ENCODE measurements at places on chromosomes 13 and 19. TPM values are rescaled to one million over a fixed set of nuclear protein-coding genes. Genes with fewer than 3 reads are reported as not detected.

Gene TEAD2
- not detected for polyA plus RNA-seq

Gene EEF1AKMT1
- 16.2 TPM for polyA plus RNA-seq

Gene TNFRSF19
- not detected for polyA plus RNA-seq

Gene C19orf18
- not detected for polyA plus RNA-seq

- H3K36me3 ChIP-seq = no peaks in the 10 kb centered on the region
- peaks cover 59% of the 10 kb centered on the region for H3K4me1 ChIP-seq
- H3K27me3 ChIP-seq = no peaks in the 10 kb centered on the region
- peak; percentile 76 for DNase-seq
Observed at GRCh38 chr19:55638864-55639359, 1.9 kb upstream of the ZNF580 start.

DNA sequence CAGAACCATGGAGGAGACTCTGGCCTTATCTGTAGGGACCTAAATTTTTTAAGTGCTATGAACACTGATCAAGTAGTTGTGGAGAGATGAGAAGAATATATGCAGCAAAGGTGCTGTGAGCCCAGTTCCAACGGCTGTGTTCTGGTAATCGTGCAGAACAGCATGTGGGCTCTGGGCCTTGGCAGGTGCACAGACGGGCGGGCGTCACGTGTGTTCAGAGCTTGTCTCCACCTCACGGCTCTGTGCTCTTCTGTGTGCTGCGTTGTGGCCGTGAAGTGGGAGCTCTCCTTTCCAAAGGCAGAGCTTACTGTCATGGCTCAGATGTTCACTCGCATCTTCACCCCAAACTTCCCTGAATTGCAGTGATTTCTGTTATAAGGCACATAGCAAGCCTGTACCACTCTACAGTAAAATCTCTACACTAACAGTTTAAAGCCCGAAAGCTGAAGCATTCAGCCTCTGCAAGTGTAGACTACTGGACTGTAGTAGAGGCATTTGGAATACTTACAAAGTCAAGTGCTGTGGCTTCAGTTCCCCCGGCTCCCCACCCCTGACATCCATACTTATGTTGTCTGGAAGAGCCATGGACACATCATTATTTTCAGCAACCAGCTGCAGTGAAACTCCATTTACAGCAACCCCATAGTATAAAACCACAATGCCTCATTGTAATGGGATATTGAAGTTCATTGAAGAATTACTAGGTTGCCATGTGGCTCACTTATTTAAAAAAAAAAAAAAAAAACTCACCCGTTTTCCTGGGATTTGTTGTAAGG is 27.5 kb upstream of the TEX29 start:
- DNase-seq = no peak
- H3K4me1 ChIP-seq = peaks cover 23% of the 10 kb centered on the region
- no peak overlapping the region for H3K27ac ChIP-seq
- H3K4me3 ChIP-seq = no peak overlapping the region

DNA sequence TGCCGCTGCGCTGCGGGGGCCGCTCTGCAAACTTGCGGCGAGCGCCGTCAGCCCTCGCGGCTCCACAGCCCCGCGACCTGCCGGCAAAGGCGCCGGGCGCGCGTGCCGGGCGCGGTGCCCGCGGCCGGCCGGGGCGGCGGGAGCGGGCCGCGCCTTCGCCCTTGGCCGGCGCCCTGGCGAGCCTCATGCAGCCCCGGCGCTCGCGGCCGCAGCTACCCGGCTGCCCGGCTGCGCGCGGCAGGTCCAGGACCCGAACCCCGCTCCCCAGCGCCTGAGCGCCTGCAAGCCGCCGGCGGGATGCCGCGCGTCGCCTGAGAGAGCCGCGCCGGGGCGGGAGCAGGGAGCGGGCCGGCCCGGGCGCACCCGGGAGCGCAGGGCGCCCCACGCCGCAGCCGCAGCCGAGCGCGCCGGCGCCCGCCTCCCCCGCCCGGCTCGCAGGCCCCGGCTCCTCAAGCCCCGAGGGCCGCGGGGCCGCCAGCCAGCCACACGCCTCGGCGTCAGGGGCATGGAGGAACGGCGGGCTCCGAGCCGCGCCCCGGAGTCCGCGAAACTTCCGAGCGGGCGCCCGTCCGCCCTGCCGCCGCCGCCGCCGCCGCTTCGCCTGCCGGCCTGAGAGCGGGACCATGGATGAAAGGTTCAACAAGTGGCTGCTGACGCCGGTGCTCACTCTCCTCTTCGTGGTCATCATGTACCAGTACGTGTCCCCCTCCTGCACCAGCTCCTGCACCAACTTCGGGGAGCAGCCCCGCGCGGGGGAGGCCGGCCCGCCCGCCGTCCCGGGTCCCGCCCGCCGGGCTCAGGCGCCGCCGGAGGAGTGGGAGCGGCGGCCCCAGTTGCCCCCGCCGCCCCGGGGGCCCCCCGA is 564 bp downstream of the HS6ST3 start:
- no peaks in the 10 kb centered on the region for H3K36me3 ChIP-seq
- H3K27ac ChIP-seq = no peak overlapping the region
- no peak overlapping the region for H3K4me3 ChIP-seq
- no peak for DNase-seq
- H3K4me1 ChIP-seq = no peaks in the 10 kb centered on the region

- no peak overlapping the region for H3K27ac ChIP-seq
- peaks cover 6% of the 10 kb centered on the region for H3K4me1 ChIP-seq
Observed at GRCh38 chr13:110811008-110811720, 97.7 kb downstream of the ING1 start.

- H3K36me3 ChIP-seq = no peaks in the 10 kb centered on the region
- DNase-seq = no peak
- H3K4me3 ChIP-seq = no peak within 1 kb of the TSS
- H3K27me3 ChIP-seq = peaks cover 4% of the 10 kb centered on the region
- H3K27ac ChIP-seq = no peak within 1 kb of the TSS
Observed at GRCh38 chr13:43786766-43787517, at the start of gene ENOX1. Gene ENOX1 (minus strand): TSS chr13:43786972.

GRCh38 chr13:113774177-113775107 is 15.4 kb downstream of the TMEM255B start:
- H3K27ac ChIP-seq = no peak overlapping the region
- peaks cover 4% of the 10 kb centered on the region for H3K27me3 ChIP-seq
- H3K4me1 ChIP-seq = no peaks in the 10 kb centered on the region
- DNase-seq = no peak

Data from CD4-positive, alpha-beta memory T cell (primary cell).